ENCODE measurements at places on chromosomes 6 and 20.

GRCh38 chr6:48912503-48912902 lies 550.5 kb downstream of the MMUT start:
- no peak for DNase-seq

DNA sequence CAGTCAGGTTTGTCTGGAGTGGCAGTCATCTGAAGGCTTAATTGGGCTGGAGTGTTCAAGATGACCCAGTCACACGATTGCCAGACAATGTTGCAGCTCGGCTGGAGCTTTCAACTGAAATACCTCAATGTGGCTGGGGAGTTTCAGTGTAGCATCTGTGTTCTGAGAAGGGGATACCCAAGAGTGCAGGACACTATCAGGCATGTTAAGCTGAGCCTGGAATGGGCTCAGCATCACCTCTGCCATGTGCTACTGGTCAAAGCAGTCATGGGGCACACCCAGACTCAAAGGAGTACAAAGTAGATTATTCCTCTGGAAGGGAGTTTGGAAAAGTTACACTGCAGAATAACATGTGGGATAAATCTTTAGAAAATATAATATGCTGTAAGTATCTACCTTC lies 363.9 kb downstream of the KIF16B start:
- no peak for DNase-seq

DNA sequence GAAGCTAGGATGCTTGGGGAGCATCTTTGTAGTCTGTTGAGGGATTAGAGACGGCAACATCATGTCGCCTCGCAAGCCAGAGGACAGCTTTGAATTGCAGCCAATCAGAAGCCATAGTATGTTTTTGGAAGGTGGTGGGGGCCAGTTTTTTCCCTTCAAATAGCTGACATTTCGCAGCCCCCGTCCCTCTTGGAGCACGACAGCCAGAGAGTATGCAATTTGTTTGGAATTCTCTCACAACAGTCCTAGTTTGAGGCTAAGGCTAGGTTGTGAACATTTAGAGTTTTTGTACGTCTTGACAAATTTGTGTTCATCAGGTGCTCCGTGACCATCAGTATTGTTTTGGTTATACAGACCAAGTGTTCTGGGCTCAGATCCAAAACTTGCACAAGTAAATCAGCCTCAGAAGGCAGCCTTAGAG lies 83.3 kb downstream of the PLCB1 start:
- DNase-seq = no peak

DNA sequence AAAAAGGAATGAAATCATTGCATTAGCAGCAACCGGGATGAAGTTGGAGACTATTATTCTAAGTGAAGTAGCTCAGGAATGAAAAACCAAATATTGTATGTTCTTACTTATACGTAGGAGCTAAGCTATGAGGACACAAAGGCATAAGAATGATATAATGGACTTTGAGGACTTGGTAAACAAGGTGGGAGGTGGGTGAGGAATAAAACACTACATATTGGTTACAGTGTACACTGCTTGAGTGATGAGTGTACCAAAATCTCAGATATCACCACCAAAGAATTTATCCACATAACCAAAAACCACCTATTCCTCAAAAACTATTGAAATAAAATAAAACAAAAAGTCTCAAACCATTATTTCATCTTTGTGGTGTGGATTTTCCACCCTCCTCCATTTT lies 593.5 kb downstream of the TENT5A start:
- no peak for DNase-seq

DNA sequence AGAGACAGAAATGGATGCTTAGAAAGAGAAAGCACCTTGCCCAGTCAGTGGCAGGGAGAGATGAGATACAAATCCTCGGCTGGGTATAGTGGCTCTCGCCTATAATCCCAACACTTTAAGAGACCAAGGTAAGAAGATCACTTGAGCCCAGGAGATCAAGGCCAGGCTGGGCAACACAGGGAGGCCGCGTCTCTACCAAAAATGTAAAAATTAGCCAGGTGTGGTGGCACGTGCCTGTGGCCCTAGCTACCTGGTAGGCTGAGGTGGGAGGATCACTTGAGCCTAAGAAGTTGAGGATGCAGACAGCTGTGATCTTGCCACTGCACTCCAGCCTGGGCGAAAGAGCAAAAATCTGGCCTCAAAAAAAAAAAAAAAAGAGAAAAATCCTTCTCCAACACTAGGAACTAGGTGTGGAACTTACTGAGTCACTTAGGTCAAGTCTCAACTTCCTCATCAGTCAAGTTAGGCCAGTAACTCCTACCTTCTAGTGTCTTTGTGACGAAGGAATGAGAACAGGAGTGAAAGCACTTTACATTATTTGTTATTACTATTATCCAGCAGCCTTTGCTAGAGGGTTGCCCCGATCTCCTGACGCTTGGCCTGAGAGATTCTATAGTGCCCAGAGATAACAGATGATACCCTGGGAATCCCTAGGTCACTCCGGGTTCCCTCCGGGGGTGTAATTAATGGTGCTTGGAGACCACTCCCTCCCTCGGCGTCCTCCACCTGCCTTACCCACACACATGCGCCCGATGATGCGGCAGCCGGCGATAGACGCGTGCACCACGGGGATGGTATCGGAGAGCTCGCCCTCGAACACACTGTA lies 918 bp downstream of the EIF6 start:
- no peak for DNase-seq

GRCh38 chr6:73121421-73121993 lies 103.8 kb downstream of the KHDC1L start:
- no peak for DNase-seq

- no peak for DNase-seq
These were observed 361.1 kb downstream of the ZFAND3 start for GRCh38 chr6:38180586-38180985.

Measured in activated CD4-positive, alpha-beta T cell treated with anti-CD3 and anti-CD28 coated beads, Interleukin-2, amount 50 U/mL, for 16 hours (primary cell).